ENCODE measurements at places on chromosomes 16 and 17.

DNA sequence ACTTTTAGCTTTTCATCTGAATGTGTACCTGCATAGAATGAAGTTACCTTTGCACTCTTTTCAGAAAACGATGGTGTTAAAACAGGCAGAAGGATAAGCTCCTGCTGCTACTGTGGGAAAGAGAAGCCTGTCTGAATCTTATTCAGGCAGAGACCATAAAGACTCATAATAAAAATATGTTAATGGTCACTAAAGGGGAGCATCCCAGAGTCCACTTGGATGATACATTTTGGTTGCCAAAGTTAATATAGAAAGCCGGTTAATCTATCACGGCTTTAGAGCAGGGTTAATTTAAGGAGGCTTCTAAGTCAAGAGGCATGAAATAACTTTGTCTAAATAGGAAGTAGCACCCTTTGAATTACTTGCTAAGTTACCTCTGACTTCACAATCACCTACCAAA is 2.9 kb downstream of the MARCHF10 start:
- DNase-seq, result no peak

DNA sequence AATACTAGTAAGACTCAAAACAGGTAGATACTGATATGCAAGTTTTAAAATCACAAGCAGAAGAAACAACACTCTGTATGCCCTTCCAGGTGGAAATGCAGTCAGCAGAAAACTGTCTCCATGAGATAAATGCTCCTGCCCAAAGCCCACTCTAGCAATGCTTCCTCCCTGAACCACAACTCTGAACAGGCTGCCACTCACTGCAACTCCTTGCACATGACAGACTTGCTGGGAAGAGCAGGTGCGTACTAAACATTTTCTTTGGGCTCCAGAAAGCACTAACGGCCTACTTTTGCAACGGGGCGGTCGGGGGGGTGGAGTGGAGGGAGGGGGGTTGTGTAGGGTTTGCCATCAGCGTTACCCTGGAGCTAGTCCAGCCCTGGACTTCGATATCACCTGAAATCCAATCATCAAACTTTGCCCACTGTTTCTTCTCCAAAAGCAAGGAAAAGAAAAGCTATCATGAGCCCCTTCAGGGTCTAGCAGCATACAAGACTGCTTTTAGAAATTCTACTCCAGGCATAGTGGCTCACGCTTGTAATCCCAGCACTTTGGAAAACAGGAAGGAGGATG is 46.1 kb downstream of the ANKRD11 start:
- DNase-seq, result no peak

- no peak for DNase-seq
Observed at GRCh38 chr16:30740364-30741251, 7.6 kb upstream of the PHKG2 start.

GRCh38 chr16:79929260-79929965 is 328.9 kb upstream of the MAF start:
- no peak for DNase-seq

GRCh38 chr17:63511331-63511730 is 11.8 kb upstream of the KCNH6 start:
- DNase-seq, result no peak

DNA sequence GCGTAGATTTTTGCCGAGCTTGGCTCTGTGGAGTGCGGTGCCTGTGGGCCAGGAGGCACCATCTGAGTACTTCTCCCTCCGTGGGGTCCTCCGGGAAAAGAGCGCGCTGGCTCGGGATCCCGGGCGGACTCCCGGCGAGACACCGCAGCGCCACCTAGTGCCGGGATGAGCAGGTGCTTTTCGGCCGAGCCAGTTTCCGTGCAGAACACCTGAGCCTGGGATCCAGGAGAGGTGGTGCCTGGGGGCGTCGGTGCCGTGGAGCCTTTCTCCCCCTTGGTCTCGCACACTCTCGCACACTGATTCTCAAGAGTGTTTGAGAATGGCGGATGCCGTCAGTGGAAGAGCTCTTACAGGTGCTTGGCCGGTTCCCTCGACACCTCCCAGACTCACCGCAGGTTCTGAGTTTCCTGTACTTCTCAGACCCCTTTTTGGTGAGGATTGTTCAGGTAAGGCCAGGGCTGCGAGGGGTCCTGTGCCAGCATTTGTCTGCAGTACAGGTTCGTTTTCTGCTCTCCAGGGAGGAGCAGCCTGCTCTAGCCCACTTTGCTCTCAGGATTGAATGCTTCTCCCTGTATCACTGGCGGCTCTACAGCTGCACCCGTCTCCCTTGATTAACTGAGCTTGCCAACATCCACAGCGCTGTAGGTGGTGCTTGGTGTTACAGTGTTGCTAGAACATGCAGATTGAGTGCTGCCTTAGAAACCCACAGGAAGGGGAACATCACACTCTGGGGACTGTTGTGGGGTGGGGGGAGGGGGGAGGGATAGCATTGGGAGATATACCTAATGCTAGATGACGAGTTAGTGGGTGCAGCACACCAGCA is 23.3 kb downstream of the TBCD start:
- peak; percentile 23 for DNase-seq

- no peak for DNase-seq
Observed at GRCh38 chr17:7047566-7047965, 3.7 kb upstream of the SLC16A11 start.

GRCh38 chr17:50953831-50954601 is 87.9 kb upstream of the TOB1 start:
- no peak for DNase-seq

- no peak for DNase-seq
Observed at GRCh38 chr17:66957951-66958579, 6.4 kb upstream of the CACNG4 start.
